ENCODE measurements at places on chromosomes 7 and 10.
A peak's percentile ranks its signal among the peaks of the same experiment; 100 is the strongest.

- H3K27ac ChIP-seq = no peak overlapping the region
- no peak for DNase-seq
- no peaks in the 10 kb centered on the region for H3K27me3 ChIP-seq
- H3K4me3 ChIP-seq = no peak overlapping the region
Measured at GRCh38 chr7:23380556-23380955, 81.4 kb downstream of the MALSU1 start.

DNA sequence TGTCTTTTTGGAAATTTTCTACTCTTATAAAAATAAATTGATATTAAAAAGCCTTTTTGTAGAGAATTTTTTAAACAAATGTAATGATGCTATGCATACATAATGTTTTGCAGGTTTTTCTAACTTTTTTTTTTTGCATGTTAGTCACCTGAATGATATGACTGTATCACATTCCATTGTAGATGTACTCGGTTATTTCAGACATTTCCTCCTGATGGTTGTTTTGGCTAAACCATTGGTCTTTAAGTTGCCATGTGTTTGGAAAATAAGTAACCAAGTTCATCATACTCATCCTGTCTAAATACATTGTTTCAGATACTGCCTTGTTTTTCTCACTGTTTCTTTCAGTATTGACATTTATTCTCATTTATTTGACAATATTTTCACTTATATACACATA is 25.8 kb downstream of the NHLRC2 start:
- H3K4me3 ChIP-seq = no peak overlapping the region
- H3K4me1 ChIP-seq = peaks cover 17% of the 10 kb centered on the region
- DNase-seq = no peak
- H3K27ac ChIP-seq = no peak overlapping the region
- no peaks in the 10 kb centered on the region for H3K27me3 ChIP-seq

DNA sequence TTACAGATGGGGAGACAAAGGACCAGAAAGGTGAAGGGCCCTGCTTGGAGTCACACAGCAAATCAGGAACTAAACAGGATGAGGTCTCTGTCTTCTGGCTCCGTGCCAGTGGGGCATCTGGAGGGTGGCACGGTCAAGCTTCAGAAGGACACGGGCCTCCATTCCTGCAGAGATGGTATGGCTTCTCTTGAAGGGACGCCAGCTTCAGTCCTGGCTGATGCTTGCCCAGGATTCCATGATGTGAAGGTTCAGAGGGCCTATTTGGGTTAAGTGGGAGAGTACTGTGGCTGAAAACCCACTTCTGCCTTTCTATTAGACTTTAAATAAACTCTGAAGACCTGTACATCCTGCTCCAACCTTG is 6.1 kb downstream of the RAMP3 start:
- no peak for DNase-seq
- H3K4me1 ChIP-seq = peaks cover 3% of the 10 kb centered on the region
- peaks cover 25% of the 10 kb centered on the region for H3K27me3 ChIP-seq
- H3K4me3 ChIP-seq = no peak overlapping the region
- H3K36me3 ChIP-seq = no peaks in the 10 kb centered on the region

GRCh38 chr10:119431034-119431772 is 111.3 kb downstream of the RGS10 start:
- peaks cover 7% of the 10 kb centered on the region for H3K4me1 ChIP-seq
- H3K27me3 ChIP-seq = no peaks in the 10 kb centered on the region
- H3K4me3 ChIP-seq = no peak overlapping the region
- H3K27ac ChIP-seq = no peak overlapping the region
- H3K36me3 ChIP-seq = peaks cover 69% of the 10 kb centered on the region

GRCh38 chr7:136144182-136144581 is 167.0 kb upstream of the MTPN start:
- H3K27ac ChIP-seq = no peak overlapping the region
- no peak overlapping the region for H3K4me3 ChIP-seq
- DNase-seq = no peak
- no peaks in the 10 kb centered on the region for H3K27me3 ChIP-seq
- no peaks in the 10 kb centered on the region for H3K36me3 ChIP-seq
- no peaks in the 10 kb centered on the region for H3K4me1 ChIP-seq

DNA sequence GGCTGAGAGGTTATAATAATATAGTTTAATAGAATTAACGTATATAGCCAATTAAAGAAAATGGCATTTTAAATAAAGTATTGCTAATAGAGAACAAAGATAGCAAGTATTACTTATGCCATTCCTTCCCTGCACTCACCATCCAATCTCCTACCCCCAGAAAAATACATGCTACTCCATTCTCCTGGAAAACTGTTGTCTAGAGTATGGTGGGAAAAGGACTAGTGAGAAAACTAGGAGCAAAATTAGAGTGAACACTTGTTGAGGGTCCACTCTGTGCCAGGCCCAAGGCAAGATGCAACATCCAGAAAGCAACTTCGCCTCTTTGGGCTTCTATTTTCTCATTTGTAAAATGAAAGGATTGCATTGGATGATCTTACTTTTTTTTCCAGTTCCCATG is 149.1 kb downstream of the CPED1 start:
- peaks cover 21% of the 10 kb centered on the region for H3K4me1 ChIP-seq
- H3K36me3 ChIP-seq = no peaks in the 10 kb centered on the region
- no peak overlapping the region for H3K4me3 ChIP-seq
- H3K27me3 ChIP-seq = peaks cover 3% of the 10 kb centered on the region

- DNase-seq = no peak
- no peaks in the 10 kb centered on the region for H3K27me3 ChIP-seq
- no peak overlapping the region for H3K27ac ChIP-seq
Measured at GRCh38 chr7:92042056-92042737, 92.1 kb downstream of the CYP51A1 start.

- H3K27me3 ChIP-seq = peaks cover 6% of the 10 kb centered on the region
- no peaks in the 10 kb centered on the region for H3K36me3 ChIP-seq
- DNase-seq = no peak
- H3K4me1 ChIP-seq = no peaks in the 10 kb centered on the region
- no peak overlapping the region for H3K4me3 ChIP-seq
Measured at GRCh38 chr10:124131172-124131571, 37.8 kb upstream of the CHST15 start.

DNA sequence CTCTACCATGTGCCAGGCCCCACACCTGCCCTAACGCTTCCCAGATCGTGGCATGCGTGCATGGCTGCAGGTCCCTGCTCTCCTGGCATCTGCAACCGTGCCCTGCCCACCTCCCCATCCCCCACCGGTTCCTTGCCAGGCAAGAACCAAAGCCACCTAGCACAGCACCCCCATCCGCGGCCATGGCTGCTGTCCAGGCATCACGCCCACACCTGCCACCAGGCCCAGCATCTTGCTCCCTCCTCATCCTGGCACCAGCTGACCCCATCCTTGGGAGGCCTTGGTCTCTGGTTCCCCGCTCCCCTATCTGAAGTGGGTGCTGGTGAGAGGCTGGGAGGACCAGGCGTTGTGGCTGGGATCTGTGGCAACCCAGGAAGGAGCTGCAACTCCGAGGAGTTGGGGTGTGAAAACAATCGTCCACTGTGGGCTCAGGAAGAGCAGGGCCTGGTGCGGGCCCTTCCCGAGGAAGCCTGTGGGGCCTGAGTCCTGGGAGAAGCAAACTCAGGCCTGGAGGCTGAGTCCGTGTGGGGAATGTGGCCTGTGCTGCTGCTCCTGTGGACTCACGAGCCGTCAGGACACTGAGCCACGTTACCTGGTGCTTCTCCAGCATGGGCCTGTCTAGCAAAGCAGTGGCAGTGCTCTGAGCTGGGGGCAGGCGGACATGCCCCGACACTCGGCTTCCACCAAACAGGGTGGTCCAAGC is 417.1 kb downstream of the DNAJB6 start:
- no peaks in the 10 kb centered on the region for H3K36me3 ChIP-seq
- no peaks in the 10 kb centered on the region for H3K4me1 ChIP-seq

DNA sequence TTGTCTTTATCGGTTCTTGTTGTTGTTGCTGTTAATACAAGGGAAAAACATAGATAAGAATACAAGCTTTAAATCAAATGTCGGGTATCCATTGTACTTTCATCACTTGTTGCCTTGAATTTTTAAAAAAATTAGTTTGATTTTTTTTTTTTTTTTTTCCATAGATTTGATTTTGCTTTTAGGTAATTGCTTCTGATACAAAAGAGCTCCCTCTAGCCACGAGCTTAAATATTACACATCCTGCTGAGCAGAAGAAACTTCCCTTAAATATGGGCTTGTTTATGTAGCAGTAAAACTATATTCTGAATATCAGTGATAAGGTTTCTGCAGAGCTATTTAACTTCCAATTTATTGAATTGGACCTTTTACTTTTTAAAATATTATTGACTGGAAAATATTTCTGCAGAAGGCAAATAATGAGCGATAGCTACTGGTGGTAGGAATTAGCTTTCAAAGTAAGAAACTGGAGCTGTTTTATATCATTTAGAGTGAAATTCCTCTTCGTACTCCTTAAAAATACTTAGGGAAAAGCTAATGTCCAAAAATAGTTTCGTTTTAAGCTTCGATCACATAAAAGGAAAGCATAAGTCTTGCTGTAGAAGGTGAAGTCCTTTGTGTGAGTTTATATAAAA is 216.9 kb downstream of the POLR1F start:
- no peak overlapping the region for H3K27ac ChIP-seq
- no peak overlapping the region for H3K4me3 ChIP-seq
- no peaks in the 10 kb centered on the region for H3K27me3 ChIP-seq
- no peaks in the 10 kb centered on the region for H3K36me3 ChIP-seq
- no peak for DNase-seq
- H3K4me1 ChIP-seq = no peaks in the 10 kb centered on the region

DNA sequence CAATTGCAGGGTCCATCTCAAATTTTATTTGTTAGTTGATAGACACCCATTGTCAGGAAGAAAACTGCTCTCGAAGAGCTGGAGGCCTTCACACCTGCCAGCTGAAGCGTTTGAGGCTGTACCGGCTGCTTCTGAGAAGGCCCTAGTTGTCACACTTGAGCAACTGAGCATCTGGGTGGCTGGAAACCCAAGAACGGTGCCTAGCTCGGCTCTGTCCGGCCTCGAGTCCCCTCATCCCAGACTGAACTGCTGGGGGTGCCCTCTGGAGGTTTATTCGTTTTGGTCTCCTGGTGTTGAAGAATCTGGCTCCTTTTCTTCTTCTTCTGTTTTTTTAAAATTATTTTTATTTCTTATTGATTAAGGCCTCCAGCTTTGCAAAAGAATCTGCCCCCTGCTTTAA is 59.3 kb upstream of the EXOC6 start:
- DNase-seq = no peak
- peaks cover 21% of the 10 kb centered on the region for H3K27me3 ChIP-seq
- H3K36me3 ChIP-seq = no peaks in the 10 kb centered on the region
- H3K27ac ChIP-seq = no peak overlapping the region

DNA sequence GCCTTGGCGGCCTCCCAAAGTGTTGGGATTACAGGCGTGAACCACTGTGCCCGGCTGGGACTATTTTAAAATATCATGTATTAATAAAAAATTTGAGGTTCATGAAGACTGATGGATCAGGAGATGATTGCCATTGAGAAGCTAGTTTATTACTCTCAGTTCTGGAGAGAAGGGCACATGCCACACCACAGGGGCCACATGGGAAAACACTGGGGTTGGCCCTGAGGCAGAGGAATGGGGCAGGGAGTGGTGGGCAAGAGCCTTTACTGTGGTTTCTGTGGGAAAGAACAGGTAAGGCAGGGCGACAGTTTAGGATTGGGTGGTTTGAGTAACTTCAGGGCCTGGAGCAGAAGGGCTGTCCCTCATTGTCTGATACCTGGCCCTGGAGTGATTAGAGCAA is 6.8 kb upstream of the TBRG4 start:
- no peaks in the 10 kb centered on the region for H3K36me3 ChIP-seq
- DNase-seq = no peak
- H3K4me3 ChIP-seq = no peak overlapping the region
- H3K4me1 ChIP-seq = peaks cover 10% of the 10 kb centered on the region

DNA sequence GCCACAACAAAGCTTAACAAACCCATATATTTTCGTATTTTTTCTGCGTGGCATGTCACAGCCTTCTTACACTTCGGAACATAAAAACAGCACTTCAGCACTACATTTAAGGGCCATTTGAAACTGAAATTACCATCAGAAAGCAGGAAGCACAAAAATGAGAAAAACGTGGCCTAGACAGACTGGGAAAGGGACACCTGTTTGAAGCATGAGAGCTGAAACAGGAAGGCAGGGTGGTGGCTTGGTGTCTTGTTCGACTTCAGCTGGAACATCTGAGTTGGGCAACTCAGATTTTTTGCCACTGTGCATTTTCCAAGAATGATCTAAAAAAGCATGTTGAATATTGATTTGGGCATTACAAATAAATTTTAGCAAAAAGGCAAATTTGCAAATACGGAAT is 243.2 kb downstream of the ELMO1 start:
- H3K4me3 ChIP-seq = no peak overlapping the region
- H3K27me3 ChIP-seq = no peaks in the 10 kb centered on the region
- H3K36me3 ChIP-seq = peaks cover 66% of the 10 kb centered on the region
- H3K4me1 ChIP-seq = peaks cover 14% of the 10 kb centered on the region
- no peak for DNase-seq

DNA sequence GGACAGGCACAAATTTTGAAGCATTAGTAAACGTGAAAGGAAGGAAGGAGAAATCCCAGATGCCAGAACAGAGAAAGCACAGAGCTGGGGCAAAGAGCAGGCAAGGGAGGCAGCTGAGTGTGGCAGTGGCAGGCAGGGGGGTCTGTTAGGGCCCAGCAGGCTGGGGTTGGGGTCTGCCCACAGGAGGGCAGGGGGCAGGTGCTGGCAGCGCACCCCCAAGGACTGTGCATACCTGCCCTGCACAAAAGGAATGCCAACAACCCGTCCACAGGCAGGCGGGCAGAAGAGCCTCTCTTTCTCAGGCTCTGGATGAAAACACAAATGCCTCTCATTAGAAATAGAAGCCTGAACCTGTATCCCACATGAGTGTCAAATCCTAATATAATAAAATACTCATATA is 552.3 kb downstream of the PTPRN2 start:
- no peaks in the 10 kb centered on the region for H3K36me3 ChIP-seq
- no peak for DNase-seq
- no peak overlapping the region for H3K27ac ChIP-seq
- H3K4me3 ChIP-seq = no peak overlapping the region
- no peaks in the 10 kb centered on the region for H3K27me3 ChIP-seq

- no peak overlapping the region for H3K27ac ChIP-seq
- H3K36me3 ChIP-seq = no peaks in the 10 kb centered on the region
- no peak for DNase-seq
- H3K4me3 ChIP-seq = peak overlapping the region; percentile 84
Measured at GRCh38 chr10:21495002-21495751, 30.3 kb downstream of the SKIDA1 start.
